ENCODE measurements at places on chromosomes 2 and 18.

GRCh38 chr2:153873052-153874048, 1.6 kb downstream of the GALNT13 start:
- no peak for DNase-seq

DNA sequence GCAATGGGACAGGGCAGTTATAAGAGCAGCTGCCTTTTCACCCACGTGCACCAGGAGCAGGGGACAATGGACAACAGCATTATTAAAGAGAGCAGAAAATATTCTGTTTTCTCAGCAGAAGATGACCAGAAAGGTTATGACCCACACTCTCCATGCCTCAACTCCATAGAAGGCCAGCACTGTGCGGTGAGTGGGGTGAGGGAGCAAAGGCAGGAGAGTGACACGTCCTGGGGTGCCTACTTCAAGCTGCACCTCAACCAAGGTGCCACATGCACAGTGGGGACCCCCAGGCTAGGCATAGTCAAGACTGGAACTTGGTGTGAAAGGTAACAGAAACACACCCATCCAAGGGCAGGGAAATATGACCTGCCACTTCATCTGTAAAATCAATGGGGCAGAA, 50.4 kb downstream of the POLR1A start:
- no peak for DNase-seq

DNA sequence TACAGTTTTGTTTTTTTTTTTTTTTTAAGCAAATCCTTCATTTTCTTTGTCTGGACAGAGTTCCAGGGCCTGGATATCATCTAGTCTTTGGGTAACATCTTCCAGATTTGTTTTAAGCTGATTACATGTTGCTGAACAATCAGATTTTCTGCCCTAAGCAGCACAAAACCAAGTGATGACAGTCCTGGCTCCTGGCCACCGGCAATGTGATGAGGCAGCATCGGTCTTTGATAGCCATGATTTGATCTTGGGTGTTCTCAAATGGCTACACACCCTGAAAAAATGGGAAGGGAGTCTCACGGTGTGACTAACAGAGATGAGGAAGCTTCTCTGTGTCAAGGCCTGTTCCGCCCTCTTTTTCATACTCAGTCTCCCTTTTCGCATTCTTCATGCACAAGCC, 708.6 kb upstream of the ZEB2 start:
- DNase-seq, result no peak

- DNase-seq, result no peak
These were observed 7.7 kb downstream of the MGAT5 start for GRCh38 chr2:134261398-134262131.

DNA sequence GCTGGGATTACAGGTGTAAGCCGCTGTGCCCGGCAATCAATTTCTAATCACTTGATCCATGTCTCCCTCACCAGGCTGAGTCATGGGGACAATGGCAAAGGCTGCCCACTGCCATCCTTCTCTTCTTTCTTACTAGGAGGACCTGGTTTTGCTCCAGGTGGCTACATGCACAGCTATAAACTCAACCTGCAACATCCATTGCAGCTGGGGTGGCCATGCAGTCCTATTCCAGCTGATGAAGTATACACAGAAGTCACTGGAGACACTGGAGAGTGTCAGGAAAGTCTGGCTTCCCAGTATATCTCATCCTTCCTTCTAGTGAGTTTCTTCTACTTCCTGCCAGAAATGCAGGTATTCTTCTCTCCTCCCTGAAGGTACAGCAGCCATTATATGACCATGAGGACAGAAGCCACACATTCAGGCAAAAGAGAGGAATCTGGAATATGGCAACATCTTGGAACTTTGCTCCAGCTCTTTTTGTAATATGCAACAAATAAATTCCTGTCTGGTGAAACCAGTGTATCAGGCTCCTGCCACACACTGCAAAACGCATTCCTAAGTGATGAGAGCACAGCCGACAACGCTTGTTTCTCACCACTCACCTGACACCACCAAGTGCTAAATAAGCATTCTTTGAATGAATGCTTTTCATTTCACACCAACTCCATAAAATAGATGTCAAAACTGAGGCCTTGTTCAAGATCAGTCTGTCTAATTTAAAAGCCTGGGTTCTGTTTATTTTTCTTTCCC, 32.3 kb downstream of the SCTR start:
- no peak for DNase-seq

DNA sequence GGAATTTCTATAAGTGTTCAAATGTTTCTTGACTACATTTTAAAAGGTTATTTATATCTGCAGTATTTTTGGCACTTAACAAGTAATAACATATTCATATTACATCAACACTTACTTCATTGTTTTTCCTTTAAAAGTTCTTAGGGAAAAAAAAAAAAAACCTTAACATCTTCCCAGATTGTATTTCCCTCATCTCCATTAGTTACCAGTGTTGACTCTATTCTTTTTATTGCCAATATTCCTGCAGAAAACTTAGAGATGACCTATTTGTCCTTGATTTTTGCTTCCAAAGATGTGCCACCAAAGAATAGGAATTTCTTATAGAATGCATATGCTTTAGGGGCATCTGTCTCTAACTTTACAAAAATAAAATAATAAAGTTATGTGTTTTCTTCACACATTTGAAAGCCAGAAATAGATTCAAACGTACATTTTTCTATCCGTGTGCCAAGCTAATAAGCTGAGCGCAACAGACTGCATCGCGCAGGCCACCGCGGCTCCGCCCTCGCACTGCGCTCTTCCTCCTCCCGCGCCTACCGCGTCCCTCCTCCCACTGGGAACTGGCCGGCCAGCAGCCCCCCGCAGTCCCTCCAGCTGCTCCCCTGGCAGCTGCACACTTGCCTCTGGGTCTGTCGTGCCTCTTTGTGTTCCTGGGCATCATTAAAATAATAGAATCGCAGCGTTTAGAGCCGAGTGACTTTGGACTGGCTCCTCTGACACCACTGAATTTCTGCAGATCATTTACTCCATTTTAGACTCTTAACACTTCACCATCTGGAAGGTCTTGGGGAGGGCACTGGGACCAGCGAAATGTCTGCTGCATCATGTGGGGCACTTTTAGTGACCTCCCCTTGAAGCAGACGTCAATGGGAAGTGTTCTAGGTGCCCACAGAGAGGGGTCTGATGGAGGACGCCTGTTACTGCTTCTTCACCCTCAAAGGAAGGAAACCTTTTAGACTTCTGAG, 21.2 kb upstream of the NAB1 start:
- DNase-seq, result no peak

DNA sequence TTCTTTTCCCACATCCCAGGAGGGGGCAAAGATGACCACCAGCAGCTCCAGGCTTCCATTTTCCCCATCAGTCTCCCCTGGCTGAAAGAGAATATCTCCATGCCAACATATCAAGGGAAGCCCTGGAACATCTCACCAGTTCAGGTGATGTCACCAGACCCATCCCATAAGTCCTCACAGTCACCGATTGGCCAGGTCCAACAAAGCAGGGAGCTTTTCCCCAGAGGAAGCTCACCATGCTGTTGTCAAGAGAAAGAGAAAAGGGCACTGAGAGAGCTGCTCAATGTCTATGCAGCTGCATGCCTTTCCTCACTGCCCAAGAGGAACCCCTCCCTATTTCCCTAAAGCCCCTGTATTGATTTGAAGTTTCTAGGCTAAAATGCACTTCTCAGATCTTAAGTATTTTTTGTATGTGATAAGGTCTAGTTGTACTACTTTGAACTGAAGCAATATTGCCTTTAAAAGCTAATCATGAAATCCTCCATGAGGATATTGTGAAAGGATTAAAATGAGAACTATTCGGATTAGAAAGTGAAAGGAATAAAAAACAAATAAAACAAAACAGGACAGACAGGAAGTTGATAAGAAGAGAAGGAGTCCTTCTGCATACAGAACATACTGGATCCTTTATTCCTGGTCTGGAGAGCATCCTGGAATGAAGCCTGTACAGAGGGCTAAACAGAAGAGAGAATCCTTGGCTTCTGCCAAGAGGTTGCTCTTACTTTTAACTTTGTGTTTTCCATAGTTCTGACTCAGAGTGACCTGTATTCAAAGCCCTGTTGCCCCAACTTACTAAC, 45.2 kb upstream of the CTIF start:
- DNase-seq, result no peak

DNA sequence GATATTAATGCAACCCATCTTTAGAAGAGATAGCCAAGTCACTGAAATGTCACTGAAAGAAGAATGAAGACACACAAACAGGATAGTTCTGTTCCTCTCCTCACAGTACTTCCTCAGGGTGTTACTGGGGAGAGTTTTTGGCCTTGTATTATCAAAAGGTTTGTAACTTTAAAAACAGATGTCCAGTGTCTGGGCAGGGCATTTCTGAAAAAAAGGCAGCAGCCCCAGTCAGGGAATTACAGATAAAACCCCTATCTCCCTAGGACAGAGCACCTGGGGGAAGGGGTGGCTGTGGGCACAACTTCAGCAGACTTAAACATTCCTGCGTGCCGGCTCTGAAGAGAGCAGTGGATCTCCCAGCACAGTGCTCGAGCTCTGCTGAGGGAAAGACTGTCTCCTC, 30.8 kb downstream of the LANCL1 start:
- DNase-seq, result no peak

- DNase-seq, result no peak
These were observed 220.0 kb downstream of the CMPK2 start for GRCh38 chr2:6645672-6646071.
